ENCODE measurements at places on chromosomes 4 and X.

GRCh38 chr4:71229477-71230270 lies 109.1 kb upstream of the SLC4A4 start:
- DNase-seq = peak; percentile 9

DNA sequence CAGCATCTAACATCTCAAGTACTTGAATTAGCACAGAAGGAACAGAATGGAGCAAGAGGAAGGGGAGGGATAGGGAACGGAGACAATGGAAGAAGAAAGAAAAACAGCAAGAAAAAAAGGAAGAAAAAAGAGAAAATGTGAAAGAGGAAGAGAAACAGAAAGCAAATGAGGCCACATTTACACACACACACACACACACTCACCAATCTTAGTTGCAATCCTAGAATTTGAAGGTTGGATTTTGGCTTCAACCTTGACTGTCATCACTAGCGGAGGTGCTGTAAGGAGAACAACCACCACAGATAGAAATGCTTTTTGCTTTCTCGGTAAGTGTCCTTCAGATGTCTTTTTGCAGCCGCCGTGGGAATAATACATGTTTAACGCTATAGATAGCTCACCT lies 327.1 kb upstream of the NWD2 start:
- no peak for DNase-seq

DNA sequence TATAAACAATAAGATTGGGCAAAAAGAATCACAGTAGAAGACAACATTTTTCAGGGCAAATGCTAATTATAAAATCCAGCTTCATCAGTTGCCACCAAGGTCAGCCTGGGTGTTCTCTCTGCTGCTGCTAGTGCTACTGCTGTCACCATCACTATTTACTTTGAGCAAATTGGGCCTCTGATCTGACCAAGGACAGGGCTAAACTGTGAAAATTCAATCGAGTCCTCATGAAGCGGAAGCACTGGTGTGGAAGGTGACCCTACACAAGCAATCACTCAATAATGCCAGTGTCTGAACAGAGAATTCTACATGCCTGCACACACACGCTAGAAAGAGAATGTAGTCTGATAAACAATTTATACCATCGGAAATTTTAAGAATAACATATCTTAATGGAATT lies 122.9 kb upstream of the TTC29 start:
- no peak for DNase-seq

DNA sequence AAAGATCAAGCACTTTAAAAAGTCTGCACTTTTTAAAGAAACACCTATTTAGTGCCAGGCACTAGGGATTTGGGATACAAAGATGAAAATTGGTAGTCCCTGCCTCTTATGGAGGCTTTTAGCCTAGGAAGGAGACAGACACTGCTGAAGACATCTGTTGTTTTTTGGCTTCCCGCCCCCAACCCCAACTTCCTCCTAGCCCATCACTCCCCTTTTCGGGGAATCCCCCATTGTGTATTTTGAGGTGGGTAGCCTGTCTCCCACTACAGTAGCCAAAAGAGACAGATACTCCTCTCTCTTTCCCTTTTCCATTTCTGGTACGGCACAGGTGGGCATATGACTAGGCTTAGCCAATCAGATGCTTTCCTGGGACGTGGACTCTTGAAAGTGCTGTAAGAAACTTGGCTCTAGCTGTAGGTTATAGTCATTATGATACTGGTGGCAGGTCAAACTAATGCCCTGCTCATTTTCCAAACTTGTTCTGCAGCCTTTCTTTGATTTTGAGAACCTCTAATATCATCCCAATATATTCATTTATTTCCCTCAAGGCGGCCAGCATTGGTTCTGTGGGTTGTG lies 194.6 kb upstream of the RBPJ start:
- DNase-seq = no peak

GRCh38 chr4:7515390-7515902 lies 80.7 kb upstream of the PSAPL1 start:
- no peak for DNase-seq

GRCh38 chr4:53592686-53593501 lies 1.6 kb upstream of the LNX1 start:
- DNase-seq = no peak

DNA sequence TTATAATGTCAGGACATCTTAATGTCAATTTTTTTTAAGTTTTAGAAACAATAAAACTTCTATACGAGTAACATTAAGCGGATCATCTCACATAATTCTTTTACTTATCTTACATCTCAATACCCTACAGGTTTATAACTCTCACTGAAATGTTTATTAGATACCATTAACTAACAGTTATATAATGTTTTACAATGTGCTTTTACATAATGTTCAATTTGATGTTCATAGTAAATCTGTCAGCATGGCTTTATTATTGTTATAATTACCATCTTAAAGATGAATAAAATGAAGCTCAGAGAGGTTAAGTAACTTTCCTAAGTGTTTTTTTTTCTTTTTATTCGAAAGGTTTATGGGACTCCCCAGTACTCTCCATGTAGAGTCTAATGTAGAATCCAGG lies 33.9 kb upstream of the WDFY3 start:
- DNase-seq = no peak

DNA sequence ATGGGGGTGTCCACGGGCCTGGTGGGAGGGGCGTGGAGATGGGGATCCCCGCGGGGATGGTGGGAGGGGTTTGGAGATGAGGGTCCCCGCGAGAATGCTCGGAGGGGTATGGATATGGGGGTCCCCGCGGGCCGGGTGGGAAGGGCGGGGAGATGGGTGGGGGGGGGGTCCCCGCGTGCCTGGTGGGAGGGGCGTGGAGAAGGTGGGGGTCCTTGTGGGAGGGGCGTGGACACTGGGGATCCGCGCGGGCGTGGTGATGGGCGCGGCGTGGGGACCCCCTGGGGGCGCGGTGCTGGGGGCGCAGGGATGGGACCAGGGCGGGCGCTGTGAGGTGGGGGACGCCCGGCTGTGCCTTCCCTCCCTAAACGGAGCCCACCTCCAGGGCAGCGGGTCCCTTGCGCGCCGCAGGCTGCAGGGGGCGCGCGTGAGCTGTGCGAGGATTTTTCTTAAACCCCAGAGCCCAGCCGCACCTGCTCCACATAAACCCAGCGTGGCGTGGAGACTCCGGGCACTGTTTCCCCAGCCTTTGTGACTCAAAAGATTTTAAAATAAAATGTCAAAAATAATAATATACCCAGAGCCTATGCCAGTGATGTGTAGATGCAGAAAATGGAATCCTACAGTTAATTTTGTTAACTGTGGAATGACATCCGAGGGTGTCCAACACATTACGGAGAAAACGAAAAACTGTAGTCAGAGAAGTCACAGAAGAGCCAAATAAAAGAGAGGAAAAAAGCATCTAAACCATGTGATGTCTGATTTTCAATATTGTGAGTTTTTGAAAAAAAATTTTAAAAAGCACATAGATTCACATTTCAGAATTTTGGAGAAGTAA lies 1.5 kb upstream of the ASMTL start:
- peak; percentile 78 for DNase-seq

- DNase-seq = peak; percentile 36
Measured at GRCh38 chrX:31266203-31267076, 194.6 kb upstream of the FTHL17 start.

- no peak for DNase-seq
Measured at GRCh38 chr4:2301806-2302205, 39.9 kb upstream of the MXD4 start.

DNA sequence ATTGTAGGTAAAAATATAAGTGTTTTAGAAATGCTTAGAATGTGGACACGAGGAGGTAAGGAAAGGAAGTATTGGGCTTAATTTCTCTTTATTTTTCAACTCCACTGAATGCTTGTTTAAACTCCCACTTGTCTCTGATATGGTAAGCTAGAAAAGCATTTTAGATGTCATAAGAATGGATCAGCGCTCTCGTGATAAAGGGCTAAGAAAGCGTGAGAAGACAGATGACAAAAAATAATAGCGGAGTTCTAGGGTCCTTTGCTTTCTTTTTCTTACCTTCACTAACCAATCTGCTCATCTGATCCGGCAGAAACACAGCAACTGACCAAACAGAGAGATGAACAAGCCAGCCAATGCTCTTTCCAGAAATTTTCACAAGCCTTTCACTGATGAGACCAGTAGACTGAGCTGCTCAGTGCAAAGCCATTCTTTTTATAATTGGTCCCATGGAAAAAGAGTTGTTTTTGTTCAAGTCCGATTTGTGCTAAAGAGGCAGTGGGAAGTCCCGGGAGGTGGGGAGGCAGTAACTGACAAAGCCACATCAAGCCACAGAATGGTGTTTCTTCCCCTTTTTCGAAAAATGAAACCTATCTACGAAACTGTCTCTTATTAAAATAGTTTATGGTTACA lies at the start of gene TASL:
TSS of gene TASL (minus strand) at position 405 of the 630 bp plus-strand sequence. CDS start 17,411 bp downstream, outside the sequence.
- DNase-seq = no peak

DNA sequence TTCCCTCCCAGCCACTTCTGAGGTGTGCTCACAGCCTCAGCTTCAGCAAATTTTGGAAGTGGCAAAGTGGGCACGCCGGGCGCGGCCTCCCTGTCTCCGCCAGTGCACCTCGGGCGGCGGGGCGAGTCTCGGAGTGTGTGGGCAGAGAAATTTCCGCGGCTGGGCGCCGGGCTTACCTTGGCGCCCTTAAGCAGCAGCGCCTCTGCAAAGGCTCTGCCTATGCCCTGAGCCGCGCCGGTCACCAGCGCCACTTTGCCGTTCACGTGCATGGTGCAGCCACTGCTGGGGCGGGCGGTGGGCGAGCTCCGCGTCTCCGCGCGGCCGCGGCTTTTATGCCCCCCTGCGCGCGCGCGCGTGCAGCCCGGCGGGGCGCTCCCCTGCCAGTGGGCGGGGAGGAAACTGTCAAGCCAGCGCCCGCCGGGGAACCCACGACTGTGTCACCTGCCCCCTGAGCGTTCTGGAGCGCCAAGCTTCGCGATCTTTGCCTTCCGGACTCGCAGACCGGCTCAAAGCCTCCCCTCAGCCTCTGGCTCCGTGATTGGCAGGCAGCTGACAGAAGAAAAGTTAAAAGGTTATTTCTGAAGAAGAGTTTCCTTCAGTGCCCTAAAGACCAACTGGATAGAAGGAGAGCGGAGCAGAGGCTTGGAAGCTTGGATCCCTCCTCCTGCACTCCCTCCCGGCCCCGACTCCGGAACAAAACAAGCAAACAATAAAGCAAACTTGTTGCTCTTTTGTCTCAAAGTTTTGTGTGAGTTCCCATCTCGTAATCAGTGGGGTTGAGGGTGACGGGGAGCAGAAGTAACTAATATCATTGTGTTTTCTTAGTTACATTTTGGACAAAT lies at the start of gene HPGD:
TSS of gene HPGD (minus strand) at position 306 of the 842 bp plus-strand sequence. CDS start at position 269, 37 bp downstream.
- peak; percentile 14 for DNase-seq

DNA sequence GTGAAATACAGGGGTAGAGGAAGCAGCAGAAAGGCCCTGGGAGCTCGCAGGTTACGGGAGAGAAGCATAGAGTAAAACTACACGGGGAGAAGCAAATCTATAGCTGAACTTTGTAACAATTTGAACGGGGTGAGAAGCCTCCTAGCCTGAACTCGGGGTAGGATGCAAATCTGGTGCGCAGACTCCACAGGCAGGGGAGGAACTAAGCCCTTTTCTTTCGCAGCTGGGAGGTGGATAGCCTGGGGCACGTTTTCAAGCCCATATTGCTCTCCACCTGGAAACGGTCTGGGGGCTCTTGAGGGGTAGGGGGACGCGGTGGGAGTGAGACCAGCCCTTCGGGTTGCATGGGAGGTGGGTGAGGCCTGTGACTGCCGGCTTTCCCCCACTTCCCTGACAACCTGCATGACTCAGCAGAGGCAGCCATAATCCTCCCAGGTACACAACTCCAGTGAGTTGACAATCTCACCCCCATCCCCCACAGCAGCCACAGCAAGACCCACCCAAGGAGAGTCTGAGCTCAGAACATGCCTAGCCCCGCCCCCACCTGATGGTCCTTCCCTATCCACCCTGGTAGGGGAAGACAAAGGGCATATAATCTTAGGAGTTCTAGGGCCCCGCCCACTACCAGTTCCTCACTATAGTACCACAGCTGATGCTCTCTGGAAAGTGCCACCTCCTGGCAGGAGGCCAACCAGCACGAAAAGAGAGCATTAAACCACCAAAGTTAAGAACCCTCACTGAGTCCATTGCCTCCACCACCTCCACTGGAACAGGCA lies 29.9 kb downstream of the SOWAHB start:
- DNase-seq = no peak

DNA sequence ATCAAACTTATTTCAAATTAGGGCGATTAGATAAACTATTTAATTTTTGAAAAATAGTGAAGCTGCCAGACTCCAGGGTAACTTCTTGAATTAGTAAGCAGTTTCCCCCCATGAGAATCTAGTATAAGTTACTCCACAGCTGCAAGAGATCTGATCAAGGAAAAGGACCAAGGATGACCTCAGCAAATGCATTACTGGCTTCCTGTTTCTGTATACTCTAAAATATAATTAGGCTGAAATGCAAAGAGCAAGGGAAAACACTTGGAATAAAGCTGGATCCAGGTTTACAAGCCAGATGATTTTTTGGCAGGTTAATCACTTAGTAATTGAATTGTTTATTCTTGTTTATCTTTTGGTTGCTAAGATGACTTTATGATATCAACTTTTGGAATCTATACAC lies 13.4 kb upstream of the P2RY10 start:
- no peak for DNase-seq

- no peak for DNase-seq
Measured at GRCh38 chrX:109992203-109992602, 10.7 kb upstream of the TMEM164 start.

DNA sequence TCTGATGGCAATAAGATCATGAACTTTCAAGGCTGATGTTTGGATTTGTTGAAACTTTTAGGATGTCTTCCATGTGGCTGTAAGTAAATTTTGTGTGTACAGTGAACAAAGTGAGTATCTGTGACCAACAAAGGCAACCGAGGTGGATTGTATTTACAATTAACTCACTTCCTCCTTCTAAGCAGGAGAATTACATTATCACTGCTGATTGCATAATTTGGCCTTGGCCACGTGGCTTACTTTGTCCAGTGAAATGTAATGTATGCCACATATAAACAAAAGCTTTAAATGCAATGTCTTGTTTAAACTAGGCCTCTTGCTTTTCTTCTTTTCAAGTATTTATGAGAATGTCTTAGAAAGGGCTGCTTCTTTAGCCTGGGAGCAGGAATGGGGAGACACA lies 66.3 kb upstream of the MAD2L1 start:
- DNase-seq = no peak

GRCh38 chrX:66654411-66654810 lies 15.5 kb upstream of the EDA2R start:
- no peak for DNase-seq

DNA sequence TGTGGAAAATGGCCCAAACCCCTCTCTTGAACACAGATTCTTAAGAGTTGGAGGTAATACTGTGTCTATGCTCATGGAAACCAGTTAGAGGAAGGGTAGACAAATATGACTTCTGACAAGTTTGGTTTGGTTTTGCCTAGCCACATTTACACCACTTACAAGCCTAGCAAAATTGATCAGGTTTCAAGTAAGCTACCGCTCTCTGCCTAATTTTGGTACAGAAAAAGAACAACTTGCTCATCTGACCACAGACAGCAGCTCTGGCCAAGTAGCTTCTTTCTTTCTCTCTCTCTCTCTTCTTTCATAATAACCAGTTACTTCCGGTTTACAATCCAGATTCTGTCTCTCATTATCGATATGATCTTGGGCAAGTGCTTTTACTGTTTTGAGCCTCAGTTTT lies 260.0 kb downstream of the GLUD2 start:
- no peak for DNase-seq
